ENCODE measurements at places on chromosomes 2 and 18.

DNA sequence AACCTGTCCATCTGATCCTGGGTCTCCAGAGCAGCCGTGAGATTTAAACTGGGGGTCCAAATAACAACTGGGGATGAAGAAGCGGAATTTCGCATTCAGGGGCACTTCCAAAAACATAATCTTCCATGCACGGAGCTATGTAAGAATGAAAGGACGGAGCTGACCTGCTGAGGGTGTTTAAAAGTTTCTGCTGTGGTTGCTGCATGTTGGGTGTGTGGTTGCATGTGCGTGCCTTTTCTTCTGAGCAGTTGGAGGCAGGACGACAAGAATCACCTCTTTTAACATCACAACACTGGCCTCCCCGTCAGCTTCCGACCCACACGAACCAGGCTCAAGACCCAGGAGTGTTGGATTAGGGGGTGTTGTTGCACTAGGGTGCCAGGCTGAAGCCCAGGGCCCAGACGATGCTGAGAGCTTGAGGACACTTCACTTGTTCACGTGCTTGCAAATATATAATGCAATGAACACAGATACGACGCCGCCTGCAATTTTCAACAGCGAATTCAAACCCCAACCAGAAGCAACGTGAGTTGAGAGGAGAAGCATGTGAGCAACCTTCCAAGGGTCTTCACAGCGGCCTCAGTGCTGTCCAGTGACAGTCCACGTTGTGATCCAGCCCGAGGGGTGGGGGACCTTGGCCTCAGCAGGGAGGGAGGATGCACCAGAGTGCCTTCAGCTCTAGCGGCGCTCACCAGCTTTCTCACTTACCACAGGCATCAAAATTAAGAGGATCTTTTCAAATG lies 76.0 kb upstream of the SALL3 start:
- no peak for DNase-seq

- DNase-seq = no peak
Observed at GRCh38 chr2:151241224-151241623, 20.4 kb downstream of the RBM43 start.

GRCh38 chr2:220068846-220069245 lies 441.4 kb downstream of the SLC4A3 start:
- DNase-seq = no peak

DNA sequence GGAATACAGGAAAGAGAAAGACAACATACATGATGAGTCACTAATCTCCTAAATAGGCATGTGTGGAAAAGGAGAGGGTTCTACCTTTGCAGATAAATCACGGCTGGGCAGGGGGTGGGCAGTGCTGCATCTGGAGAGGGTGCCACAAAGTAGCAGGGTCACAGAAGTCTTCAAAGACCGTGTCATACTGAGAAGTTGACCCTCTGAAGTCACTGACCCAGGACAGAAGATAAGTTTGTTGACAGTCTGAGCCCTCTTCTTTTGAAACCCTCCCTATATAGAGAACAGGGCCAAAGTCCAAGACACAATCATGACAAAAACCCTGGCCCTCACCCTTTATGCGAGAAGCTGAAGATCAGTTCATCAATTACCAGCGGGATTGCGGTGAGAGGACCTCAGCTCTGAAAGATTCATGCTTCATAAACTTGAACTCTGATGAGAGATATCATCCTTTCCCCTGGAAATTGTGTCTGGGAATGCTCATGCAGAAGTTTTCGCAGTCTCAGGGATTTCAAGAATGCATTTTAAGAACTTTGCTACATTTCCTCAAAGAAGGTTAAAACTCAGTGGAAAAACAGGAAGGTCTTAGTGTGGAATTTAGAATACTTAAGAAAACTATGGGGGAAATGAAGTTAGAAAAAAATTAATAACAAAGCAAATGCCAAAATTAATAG lies 129.5 kb downstream of the FAM124B start:
- DNase-seq = no peak

DNA sequence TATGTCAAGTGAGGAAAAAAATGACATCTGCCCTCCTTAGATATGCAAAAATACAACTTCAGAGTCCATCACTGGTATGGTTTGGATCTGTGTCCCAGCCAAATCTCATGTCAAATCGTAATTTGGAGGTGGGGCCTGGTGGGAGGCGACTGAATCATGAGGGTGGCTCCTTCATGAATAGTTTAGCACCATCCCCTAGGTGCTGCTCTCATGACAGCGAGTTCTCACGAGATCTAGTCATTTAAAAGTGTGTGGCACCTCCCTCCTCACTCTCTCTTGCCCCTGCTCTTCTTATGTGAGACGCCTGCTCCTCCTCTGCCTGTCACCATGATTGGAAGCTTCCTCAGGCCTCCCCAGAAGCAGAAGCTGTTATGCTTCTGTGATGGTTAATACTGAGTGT lies 5.9 kb upstream of the PSMA8 start:
- no peak for DNase-seq

GRCh38 chr2:217362286-217362685 lies 502.4 kb upstream of the TNP1 start:
- no peak for DNase-seq

DNA sequence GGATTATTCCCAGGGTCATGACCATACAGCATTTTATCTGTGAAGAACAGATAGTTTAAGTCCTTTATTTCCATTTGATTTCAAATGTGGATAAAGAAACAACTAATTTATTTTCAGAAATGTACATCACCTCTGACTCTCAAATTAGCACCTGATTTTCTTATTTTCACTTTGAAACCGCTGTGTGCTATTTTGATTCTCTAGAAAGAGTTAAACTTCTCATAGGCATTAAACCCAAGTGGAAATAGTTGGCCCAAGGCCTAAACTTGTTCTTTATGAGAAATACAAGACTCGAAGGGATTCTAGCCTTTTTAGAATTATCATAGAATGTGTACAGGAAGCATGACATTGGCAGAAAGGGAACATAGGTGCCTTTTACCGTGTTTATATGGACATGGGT lies 41.5 kb upstream of the LTBP1 start:
- no peak for DNase-seq

DNA sequence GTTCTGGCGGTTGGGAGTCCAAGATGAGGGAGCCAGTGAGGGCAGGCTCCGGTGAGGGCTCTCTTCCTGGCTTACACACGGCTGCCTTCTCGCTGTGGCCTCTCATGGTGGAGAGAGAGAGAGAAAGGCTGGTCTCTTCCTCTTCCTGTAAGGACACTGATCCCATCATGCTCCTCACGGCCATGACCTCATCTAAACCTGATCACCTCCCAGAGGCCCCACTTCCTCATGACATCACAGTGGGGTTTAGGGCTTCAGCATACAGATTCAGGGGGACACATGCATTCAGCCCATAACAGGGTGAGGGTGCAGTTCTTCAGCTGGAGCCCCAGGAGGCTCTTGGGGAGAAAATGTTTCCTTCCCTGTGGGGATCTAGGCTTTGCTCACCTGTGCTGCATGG lies 29.2 kb downstream of the AGAP1 start:
- DNase-seq = no peak

- DNase-seq = no peak
Observed at GRCh38 chr2:222711315-222711940, 40.0 kb downstream of the MOGAT1 start.

GRCh38 chr18:59127047-59127446 lies 12.6 kb upstream of the SEC11C start:
- no peak for DNase-seq

- no peak for DNase-seq
Observed at GRCh38 chr2:17607379-17607778, 66.9 kb downstream of the VSNL1 start.

GRCh38 chr18:63299837-63300745 lies 19.5 kb downstream of the BCL2 start:
- DNase-seq = no peak

DNA sequence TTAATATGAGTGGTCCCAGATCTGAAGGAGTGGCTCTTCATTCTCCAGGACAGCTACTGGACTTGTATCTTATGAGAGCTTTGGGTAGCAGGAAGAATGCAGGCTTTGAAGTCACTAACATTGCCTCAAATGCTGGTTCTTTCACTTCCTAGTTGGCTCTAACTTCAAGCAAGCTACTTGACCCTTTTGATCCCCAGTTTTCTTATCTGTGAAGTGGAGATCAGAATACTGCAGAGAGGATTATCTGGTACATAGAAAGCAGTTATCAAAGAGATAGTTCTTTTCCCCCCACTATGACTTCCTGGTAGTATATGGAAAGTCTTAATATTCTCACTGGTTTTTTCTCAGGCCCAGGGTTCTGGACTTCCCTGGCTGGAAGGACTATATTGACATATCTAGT lies 3.4 kb upstream of the PLCL1 start:
- no peak for DNase-seq

GRCh38 chr2:85713836-85714235 lies 19.7 kb downstream of the GNLY start:
- DNase-seq = no peak

GRCh38 chr18:69871363-69871762 lies 76.3 kb downstream of the CD226 start:
- no peak for DNase-seq

GRCh38 chr18:12883372-12883683 lies 709 bp downstream of the PTPN2 start:
- no peak for DNase-seq

DNA sequence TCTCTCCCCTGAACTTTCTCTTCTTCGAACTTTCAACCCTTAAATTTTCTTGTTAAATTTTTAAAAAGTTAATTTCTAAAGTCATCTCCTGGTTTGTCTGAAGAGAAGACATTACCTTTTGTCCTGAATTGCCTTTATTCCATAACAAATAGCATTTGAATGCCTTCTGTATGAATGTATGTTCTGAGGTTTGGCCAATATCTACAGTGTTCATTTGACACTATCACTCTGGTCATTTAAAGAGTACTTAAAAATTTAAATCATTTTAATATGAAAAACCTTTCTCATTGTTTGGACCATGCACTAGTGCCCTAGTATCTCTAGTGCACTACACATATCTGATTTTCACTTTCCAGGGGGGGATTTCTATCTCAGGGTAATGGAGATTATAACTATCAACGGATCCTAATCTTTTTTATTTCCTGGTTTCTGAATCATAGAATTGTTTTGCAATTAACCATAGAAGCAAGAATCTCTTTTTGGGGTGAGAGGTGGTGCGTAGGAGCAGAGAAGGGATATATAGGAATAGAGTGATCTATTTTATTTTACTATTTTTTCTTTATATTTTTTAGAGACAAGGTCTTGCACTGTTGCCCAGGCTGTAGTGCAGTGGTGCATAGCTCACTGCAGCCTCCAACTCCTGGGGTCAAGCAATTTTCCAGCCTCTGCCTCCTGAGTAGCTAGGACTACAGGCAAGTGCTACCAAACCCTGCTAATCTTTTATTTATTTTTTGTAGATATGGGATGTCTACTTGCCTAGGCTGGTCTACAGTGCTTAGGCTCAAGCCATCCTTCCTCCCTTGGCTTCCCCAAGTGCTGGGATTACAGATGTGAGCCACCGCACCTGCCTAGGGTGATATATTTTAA lies 25.5 kb downstream of the TANC1 start:
- no peak for DNase-seq

GRCh38 chr2:233164967-233165366 lies 86.5 kb upstream of the ATG16L1 start:
- DNase-seq = no peak

GRCh38 chr18:34357944-34358580 lies 133.3 kb upstream of the NOL4 start:
- DNase-seq = no peak

DNA sequence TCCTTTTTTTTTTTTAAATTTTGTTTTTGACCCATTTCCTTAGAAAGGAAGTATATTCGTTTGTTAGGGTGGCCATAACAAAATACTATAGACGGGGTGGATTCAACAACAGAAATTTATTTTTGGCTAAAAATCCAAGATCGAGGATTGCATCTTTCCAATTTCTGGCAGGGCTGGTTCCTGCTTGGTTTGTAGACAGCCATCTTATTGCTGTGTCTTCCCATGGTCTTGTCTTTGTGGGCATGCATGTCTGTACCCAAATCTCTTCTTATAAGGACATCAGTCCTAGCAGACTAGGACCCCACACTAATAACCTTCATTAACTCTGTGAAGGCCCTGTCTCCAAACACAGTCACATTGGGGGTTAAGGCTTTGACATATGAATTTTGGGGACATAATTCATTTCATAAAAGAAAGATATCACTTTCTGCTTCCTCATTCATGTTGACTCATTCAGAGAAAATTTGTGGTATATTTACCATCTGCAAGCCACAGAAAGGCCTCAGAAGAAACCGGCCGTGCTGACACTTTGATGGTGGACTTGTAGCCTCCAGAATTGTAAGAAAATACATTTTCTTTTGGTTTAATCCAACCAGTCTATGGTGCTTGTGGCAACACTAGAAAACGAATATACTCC lies 262.1 kb downstream of the LPIN1 start:
- no peak for DNase-seq

DNA sequence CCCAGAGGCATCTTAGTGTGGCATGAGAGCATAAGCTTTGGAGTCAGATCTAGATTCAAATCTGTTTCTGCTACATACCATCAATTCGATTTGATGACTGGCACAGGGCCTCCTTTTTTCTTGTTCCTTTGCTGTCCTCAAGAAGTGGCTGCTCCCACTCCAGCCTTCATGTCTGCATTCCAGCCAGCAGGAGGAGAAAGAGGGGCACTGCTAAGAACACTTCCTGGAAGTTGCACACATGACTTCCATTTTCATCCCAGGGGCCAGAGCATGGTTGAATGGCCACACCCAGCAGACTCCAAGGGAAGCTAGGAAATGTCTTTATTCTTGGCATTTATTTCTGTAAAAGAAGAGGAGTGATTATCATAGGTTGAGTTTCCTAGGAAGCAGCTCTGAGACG lies 50.4 kb downstream of the EML6 start:
- no peak for DNase-seq

DNA sequence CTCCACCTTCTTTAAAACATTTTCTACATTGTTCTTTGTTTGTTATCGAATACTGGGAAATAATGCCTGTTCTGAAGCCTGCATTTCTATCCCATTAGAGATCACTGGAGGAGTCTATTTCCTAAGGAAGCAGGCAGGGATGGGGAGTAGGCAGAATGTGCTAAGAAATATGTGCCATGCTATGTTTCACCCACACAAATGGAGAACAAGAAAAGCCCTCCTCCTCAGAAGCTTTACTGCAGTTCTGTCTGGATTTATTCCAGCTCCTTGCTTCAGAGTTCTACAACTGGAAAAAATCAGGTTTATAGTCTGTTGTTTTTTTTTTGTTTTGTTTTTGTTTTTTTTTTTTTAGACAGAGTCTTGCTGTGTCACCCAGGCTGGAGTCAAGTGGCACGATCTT lies 825.1 kb downstream of the SLC4A3 start:
- no peak for DNase-seq
